ENCODE measurements at places on chromosomes 11 and 22.
A peak's percentile ranks its signal among the peaks of the same experiment; 100 is the strongest.

GRCh38 chr11:45146072-45147016, at the start of gene PRDM11:
Gene PRDM11 (plus strand): TSS chr11:45146639. CDS start chr11:45181767, 35,128 bp downstream.
- peak; percentile 54 for DNase-seq

GRCh38 chr11:65583589-65583988, 7.7 kb downstream of the EHBP1L1 start:
- no peak for DNase-seq

DNA sequence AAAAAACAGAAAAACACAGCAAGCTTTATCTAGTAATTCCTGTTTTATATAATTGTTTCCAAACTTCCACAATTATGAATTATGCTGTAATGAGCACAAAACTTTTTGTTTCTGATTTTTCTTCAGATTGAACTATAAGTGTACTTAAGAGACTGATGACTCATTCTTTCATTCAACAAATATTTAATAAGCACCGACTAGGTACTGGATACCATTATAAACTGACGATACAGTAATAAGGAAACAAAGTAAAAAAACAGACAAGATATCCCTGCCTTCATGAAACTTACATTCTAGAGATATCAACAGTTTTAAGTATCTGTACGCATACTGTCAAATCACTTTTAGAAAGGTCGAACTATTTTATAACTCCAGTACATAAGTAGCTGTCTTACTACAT, 78.6 kb downstream of the ME3 start:
- no peak for DNase-seq

DNA sequence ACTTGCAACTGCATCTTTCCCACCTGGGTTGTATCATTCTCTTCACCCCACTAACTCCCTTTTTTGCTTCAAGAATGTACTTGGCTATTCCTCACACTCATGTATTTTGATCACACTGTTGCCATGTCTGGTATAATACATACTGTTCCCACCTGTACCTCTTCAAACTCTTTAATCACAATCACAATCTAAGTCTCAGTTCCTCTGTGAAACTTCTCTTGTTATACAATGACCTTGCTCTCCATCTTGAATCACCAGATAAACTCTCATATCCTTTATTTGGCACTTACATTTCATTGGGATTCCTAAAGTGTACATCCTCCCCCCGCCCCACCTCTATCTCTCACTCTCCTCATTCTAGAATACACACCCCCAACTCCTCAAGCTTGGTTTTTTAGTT, 516.0 kb upstream of the CHORDC1 start:
- DNase-seq = no peak

GRCh38 chr11:73939096-73939495, 11.7 kb upstream of the DNAJB13 start:
- no peak for DNase-seq

DNA sequence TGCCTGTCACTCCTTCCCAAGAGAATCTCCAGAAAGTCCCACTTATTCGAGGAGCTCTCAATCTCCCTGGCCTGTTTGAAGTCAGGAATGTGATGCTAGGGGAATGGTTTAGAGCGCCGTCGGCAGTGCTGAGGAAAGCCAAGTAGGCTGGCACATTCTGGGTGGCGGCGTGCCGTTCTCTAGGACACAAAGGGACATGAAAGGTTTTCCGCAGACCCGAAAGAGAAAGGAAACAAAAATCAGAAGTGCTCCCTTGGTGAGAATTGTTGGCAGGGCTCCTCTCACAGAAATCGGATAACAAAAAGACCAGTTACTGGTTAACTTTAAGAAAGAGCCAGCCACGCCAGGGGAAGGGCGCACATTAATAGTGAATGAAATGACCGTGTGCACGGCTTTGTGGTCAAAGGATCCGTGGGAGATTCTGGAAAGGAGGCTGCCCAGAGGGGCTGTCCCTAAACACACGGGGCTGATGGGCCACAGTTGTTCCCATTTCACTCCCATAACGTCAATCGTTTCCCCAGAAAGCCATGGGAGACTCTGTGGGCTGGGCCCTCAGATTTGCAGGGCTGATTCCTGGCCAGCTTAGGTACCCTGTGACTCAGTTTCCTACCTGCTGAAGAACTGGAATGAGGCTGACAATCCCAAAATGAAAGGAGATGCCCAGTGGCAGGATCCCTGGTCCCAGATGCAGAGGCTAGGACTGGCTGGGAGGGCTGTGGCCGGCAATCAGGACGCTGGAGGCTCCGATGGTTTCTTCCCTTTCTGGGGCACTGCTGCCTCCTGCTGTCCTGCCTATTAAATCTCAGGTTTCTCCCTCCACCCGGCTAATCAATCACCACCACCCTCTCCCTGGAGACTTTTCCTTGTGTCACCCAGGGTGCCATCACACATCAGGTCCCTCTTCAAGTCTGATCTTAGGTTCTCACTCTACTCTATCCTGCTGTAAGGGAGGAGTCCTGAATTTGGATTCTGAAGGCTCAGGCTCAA, 82.3 kb downstream of the RCN1 start:
- peak; percentile 33 for DNase-seq

- DNase-seq = no peak
Observed at GRCh38 chr22:46024136-46024840, 47.3 kb upstream of the WNT7B start.

GRCh38 chr11:73759610-73760134, 1.2 kb downstream of the RAB6A start:
- DNase-seq = no peak

GRCh38 chr11:27254744-27255446, 108.1 kb downstream of the CCDC34 start:
- no peak for DNase-seq

DNA sequence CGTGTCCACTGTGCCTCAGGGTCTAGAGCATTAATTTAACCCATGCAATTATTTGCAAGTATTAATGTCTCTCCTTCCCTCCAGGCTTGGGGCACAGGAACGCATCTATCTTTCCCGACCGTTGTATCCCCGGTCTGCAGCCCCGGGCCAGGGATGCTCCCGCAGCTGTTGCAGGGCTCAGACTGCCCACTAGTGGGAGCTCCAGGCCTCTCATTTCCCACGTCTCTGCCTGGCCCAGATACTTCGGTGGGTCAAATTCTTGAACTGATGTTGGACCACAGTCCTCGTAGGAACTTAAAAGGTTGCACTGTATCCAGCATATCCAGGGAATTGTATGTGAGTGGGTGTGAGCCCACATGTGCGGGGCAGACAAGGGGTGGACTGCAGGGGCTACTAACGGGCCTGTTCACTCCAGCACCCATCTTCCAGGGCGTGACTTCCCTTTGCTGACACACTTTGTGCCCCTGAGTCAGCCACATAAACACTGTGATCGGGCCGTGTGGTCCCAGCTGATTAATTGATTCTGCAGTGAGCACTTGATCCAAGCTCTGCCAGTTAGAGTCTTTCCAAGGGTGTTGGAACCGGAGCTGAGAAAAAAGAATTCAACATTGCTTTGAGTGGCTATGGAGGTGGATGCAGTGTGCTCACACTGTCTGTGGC, 451.3 kb downstream of the TBC1D22A start:
- peak; percentile 59 for DNase-seq

- DNase-seq = no peak
Observed at GRCh38 chr11:37525336-37525735, 927.3 kb upstream of the RAG2 start.

- DNase-seq = no peak
Observed at GRCh38 chr22:28942801-28943500, 59.6 kb downstream of the ZNRF3 start.

DNA sequence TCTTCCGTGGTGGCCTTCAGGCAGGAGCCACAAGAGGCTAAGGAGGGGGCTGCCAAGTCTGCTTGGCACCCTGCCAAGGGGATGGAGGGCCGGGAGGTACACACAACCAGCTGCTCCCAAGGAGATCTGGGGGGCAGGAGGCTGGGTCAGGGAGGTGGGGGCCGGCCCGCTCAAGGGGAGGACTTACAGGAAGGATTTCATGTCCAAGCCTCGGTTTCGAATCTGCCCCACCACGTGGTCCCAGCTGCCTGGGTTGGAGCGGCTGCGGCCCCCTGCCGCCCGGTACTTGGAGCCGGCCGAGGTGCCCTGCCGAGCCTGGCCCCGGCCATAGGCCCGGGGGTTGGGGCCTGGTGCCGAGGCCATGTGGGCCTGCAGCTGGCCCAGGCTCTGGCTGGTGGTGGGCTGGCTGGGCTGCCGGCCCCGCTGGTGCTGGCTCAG, 33.5 kb downstream of the LRRC10B start:
- no peak for DNase-seq

DNA sequence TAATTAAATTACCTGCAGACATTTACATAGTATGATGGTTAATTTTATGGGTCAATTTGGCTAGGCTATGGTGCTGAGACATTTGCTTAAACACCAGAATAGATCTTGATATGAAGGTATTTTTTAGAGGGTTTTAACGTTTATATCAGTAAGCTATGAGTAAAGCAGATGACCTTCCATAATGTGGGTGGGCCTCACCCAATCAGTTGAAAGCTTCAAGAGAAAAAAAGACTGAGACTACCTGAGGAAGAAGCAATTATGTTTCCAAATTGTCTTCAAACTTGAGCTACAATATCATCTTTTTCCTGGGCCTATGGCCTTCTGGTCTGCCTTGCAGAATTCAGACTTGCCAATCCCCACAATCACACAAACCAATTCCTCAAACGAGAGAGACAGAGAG, 498.8 kb upstream of the API5 start:
- no peak for DNase-seq

GRCh38 chr11:96273507-96273906, 69.5 kb downstream of the MAML2 start:
- DNase-seq = no peak

DNA sequence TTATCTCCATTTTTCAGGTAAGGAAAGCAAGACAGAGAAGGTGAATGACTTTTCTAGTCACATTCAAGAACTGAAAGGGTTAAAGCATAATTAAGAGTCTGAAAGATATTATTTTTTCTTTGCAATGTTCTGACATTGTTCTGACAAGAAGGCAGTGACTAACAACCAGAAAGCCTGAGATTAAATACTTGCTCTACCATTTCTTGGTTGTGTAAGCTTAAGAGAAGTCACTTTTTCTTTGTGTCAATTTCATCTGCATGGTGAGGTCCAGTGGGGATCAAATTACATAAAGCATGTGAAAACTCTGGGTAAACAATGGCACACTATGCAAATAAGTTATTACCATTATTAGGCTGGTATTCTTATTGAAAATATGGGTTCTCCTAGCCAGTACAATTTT, 73.7 kb downstream of the PHF21A start:
- no peak for DNase-seq

DNA sequence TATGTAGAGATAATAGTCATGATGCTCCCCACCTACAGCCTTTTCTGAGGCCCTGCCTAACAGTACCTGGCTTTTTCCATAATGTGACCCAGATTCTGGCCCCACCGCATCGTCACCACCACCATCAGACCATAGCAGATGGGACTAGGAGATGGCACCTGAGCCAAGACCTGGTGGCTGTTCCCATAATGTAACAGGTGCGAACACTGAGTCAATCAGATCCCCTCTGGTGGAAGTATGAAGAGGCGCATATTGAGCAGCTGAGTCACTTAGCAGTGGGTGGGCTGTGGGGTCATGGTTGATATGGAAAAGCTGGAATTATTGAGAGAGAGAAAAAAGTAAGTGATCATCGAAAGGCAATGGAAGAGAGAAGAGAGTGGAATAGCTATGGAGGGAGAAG, 578.0 kb upstream of the CADM1 start:
- DNase-seq = no peak

DNA sequence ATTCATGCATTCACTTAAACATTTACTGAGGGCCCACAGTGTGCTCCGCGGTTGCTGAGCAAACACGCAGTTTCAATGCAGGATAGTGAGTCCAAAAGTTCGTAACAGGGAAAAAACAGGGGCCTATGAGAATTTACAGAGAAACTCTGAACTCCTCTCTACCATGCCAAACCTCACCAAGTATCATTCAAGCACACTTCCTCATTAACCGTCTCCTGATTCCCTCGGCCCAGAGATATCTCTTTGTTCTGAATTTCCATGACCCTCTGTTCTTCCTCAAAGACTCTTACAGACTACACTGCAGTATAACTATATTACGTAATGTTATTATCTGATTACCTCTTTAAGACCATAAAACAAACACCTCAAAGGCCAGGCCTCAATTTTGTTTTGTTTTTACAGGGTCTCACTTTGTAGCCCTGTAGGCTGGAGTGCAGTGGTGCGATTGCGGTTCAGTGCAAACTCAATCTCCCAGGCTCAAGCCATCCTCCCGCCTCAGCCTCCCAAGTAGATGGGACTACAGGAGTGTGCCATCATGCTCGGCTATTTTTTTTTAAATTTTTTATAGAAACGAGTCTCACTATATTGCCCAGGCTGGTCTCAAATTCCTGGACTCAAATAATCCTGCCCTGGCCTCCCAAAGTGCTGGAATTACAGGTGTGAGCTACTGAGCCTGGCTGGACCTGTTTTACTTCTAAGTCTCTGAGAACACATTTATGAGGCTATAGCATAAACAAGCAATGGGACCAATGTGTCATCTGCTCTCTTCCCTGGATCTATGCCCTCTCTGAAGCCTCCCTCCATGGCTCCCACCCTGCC, 3.6 kb downstream of the HPS4 start:
- DNase-seq = no peak

GRCh38 chr11:62081378-62082291, 42.2 kb upstream of the INCENP start:
- peak; percentile 82 for DNase-seq

- DNase-seq = no peak
Observed at GRCh38 chr11:69173925-69174581, 18.3 kb downstream of the SMIM38 start.
